ENCODE measurements at places on chromosomes 2 and 18.

DNA sequence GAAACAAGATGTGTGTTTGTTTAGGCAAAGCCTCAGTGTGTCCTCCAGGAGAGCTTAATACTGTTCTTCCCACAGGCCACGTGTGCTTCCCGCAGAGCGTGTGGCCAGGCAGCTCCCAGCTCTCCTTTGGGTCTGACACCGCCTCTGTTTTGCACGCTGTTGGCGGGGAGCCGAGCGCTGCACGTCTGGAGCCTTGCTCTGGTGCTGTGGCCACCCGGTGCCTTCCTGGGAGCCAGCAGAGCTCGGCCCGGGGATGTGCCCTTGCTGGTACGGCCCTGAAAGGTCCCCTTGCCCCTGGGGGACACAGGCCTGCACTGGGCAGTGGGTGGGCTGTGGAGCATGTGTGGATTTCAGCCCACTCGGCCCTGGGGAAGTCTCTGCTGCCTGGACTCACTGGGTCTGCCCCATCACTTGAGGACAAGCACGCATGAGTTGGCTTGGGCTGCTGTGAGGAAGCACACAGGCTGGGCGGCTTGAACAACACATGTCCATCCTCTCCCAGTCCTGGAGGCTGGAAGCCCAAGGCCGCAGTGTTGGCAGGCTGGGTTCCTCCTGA lies 160.7 kb upstream of the HDAC4 start:
- DNase-seq, result no peak

DNA sequence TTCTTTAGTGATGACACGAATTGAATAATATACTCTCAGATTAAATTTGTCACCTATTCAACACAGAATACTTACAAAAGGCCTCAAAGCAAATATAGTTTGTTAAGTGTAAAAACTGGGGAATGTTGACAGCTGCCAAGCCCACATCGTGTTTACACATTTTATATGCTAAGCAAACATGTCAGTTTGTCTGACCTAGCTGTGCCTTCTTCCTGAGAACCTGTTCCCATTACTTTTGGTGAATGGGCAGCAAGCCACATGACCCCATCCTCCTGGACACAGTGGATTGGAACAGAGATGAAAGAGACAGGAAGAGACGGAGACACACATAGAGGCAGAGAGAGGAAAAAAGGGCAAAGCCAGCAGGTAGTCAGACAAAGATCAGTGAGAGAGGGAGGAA lies 22.9 kb upstream of the CUL3 start:
- no peak for DNase-seq

GRCh38 chr2:205170399-205170798 lies 511.9 kb upstream of the NRP2 start:
- no peak for DNase-seq

GRCh38 chr2:162591403-162592083 lies 247.0 kb downstream of the KCNH7 start:
- DNase-seq, result no peak

DNA sequence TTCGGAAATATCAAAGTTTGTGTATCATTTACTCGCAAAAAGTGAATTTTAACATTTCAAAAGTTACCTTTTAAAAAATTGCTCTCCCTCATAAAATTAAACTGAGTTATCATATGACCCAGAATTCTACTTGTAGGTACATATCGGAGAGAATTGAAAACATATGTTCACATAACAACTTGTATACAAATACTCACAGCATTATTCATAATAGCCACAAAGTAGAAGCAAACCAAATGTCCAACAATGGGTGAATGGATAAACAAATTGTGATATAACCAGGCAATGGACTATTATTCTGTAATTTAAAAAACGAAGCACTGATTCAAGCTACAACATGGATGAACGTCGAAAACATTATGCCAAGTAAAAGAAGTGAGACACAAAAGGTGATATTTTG lies 412.0 kb upstream of the TCF4 start:
- DNase-seq, result no peak

GRCh38 chr2:236636261-236636660 lies 66.6 kb downstream of the ACKR3 start:
- DNase-seq, result no peak

GRCh38 chr2:20227894-20228505 lies 3.1 kb upstream of the SDC1 start:
- DNase-seq, result no peak

DNA sequence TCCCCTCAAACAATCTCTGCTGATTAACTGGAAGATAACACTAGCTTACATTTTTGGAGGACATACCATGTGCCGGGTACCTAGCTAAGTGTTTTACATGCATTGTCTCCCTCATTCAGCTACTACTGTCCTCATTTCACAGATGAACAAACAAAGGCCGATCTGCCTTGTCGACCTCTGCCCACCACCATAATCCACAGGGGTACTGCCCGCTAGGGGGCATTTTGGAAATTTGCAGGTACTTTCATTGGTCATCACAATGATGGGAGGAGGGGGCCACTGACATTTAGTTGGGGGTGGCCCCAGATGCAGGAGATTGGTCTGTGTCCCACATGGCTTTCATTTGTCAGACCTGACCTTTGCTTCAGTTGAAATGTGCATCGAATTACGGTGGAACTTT lies 3.9 kb upstream of the TMEM163 start:
- DNase-seq, result no peak

DNA sequence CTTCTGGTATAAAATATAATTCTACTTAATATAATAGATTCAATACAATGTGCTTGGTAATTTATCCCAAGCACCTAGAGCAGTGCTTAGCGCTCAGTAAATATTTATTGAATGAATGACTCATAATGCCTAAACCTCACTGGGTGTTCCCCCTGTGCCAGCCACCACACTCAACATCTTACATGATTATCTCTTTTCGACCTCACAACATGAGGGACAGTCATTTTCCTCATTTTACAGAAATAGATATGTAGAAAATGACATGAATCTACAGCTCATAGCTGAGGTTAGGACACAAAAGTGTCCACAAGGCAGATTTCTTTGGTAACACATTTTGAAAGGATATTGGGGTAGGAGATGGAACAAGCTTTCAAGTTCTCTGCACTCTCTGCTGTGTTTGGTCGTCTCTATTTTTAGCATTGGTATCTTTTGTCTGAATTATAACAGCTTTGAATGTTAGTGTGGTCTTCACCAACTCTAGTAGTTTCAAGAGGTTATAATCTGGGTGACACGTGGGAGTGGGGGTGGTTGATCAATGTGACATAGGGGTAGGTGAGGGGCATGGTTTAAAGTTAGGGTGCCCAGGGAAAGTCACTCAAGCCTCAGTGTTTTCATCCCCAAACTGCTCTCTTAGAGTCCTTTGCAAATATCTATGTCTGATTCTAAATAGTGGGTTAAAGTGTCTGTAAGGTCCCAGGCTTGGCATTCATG lies 9.8 kb downstream of the MYOM1 start:
- no peak for DNase-seq

- no peak for DNase-seq
Observed at GRCh38 chr2:207311316-207312005, 145.7 kb upstream of the KLF7 start.

GRCh38 chr18:49619801-49620200 lies 57.9 kb downstream of the LIPG start:
- DNase-seq, result no peak

GRCh38 chr2:215548714-215549113 lies 112.8 kb upstream of the FN1 start:
- DNase-seq, result no peak

DNA sequence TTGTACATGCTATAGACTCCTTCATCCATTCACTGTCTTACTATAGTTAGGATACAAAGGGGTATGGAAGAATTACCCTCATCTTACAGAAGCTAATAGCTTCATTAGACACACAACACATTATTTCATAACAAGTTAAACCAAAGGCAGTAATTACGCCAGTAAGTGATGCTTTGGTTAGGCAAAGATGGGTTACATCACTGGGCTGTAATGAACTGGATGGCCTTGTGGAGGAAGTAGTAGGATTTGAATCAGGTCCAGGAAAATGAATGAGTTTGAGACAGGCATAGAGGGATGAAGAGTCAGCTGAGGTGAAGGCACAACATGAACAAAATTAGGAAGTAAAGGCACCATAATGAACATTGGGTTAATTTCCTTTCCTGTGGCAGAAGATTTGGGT lies 80.1 kb downstream of the SOCS6 start:
- no peak for DNase-seq

DNA sequence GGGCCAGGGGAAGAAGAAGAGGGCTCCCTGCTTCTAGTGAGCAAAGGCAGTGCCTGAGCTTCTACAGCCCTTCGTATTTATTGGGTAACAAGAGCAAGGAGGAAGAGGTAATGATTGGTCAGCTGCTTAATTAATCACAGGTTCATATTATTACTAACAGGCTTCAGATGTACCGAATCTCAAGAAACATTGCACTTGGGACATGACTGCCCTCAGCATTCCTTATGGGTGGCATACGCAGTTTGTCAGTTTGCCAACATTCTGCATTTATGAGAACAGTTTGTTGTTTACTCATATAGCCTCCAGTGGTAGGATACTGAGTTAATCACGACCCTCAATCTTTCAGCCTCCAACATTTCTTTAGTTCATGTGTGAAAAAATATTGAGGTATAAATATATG lies 84.5 kb downstream of the HIBCH start:
- no peak for DNase-seq

DNA sequence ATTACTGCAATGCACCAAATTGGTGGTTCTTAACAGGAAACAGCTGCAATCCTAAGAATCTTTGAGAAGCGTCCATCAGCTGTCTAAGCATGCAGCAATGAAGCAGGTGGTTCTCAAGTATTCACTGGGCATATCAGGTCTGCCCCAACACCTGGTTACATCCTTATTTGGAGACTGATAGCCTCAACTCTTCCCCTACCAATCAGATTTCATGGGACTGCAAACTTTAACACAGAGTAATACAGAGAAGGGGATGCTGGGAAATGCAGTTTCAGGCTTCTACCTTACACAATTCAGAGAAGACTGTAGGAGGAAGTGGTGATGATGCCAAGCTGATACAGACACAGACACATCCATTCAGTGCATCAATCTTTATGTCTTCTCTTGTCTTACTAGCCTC lies 240.5 kb downstream of the BCL2 start:
- DNase-seq, result no peak

DNA sequence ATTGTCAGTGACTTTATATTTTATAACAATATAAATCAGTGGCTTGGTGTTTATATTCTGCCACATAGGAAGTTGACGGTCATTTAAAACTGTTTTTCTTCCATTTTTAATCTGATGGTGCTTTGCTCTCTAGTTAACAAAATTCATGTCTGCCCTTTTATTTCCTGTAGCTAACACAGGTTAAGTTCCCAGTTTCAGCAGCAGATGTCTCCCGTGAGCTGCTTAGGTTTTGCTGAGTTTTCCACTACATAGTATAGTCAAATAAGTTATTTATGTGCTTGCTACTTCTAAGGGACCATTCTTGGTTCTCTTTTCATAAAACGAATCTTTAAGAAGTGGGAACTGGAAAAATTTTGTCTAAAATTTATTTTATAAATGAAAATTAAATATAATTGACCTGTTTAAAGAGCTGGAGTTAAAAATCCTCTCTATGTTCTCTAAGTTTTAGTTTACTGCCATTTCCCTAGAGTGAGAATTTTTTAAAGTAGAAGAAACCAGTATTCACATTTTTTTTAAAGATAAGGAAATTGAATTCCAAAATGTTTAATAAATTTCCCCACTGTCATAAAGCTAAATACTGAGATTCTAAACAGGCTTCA lies 20.6 kb downstream of the HTR2B start:
- DNase-seq, result peak; percentile 54

DNA sequence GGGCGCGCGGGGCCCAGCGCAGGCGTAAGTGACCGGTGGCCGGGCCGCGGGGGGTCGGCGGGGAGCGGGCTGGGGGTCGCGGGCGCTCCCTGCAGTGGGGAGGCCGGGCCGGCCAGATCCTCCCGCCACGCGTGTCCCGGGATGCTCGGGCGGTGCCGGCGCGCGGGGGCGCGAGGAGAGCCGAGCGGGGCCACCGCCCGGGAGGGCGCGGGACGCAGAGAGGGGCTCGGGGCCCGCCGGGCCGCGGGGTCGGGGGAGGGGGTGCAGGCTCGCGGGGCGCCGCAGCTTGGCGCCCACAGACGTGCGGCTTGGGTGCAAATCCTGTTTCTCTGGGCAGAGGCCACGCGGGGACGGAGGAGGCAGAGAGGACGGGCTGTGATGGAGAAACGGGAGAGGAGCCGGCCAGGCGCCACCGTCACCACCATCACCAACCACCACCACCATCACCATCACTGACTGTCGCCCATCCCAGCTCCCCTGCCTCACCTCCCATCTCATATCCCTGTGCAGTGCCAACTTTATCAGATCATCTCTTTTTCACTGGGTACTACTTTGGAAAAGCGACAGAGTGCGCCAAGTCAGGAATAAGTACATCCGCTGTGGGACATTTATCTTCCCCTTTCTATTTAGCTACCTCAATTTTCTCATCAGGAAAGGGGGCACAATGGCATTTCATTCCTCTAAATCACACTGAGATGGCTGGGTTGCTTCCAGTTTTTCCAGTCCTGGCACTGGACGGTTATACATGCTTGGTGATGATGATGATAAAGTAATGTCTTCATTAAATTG lies 97.2 kb upstream of the GPR45 start:
- no peak for DNase-seq

DNA sequence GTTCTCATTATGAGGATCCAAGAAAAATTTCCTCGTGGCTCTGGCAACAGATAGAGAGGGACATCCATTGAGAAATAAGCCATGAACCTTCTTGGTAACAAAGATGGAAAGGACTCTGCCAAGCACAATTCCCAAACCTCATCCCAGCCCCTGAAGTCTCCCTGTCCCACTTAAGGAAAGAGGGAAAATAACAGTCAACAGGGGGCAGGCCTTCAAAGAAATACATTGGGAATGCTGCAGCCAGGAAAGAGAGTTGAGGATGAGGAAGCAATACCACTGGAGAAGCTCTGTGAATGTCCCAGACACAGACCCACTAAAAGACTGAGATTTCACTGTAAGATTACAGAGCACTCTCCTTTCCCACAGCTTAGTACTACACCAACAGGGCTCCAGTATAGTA lies 93.2 kb downstream of the CD226 start:
- no peak for DNase-seq

DNA sequence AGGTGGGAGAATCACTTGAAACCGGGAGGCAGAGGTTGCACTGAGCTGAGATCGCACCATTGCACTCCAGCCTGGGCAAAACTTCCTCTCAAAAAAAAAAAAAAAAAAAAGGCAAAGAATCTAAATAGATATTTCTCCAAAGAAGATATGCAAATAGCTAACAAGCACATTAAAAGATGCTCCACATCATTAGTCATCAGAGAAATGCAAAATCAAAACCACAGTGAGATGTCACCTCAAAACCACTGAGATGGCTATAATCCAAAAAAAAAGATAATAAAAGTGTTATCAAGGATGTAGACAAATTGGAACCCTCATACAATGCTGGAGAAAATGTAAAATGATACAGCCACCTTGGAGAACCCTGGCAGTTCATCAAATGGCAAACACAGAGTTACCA lies 8.4 kb downstream of the ST8SIA5 start:
- no peak for DNase-seq
